ENCODE measurements at places on chromosomes 4 and X.
A peak's percentile ranks its signal among the peaks of the same experiment; 100 is the strongest.

GRCh38 chrX:95629737-95630136 lies 1054.9 kb upstream of the DIAPH2 start:
- DNase-seq, result no peak

DNA sequence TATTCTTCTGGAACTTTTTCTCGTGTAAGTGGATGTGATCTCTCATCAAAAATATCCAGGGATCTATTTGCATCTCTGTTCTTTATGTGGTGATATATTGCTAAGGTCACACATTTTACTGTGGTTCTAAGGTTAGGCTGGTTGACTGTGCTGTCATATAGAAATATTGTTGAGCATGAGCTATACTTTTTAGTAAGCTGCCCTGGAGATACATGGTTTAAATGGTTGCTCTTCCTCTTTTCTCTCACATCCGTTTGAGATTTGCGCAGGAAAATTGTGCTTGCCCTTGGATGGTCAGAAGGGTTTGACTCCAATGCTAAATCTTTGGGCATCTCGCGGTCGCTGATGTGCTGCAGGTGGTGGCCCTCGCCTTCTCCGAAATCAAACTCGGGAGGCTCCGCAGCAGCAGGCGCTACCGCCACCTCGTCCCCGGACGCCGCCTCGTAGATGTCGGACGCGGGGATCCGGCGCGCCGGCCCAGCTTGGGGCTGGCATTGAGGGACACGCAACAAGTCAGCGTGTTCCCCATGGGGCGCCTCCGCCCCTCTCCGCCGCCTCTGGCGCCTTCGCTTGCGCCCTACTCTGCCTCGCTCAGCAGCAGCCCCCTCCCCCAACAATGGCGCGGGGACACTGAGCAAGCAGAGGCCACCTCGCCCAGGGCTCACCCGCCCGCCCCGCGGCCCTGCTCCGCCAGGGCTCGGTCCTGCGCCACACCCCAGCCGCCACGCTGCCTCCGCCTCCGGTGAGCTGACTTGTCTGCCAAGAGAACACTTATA lies 154.5 kb downstream of the MSN start:
- peak; percentile 32 for DNase-seq

DNA sequence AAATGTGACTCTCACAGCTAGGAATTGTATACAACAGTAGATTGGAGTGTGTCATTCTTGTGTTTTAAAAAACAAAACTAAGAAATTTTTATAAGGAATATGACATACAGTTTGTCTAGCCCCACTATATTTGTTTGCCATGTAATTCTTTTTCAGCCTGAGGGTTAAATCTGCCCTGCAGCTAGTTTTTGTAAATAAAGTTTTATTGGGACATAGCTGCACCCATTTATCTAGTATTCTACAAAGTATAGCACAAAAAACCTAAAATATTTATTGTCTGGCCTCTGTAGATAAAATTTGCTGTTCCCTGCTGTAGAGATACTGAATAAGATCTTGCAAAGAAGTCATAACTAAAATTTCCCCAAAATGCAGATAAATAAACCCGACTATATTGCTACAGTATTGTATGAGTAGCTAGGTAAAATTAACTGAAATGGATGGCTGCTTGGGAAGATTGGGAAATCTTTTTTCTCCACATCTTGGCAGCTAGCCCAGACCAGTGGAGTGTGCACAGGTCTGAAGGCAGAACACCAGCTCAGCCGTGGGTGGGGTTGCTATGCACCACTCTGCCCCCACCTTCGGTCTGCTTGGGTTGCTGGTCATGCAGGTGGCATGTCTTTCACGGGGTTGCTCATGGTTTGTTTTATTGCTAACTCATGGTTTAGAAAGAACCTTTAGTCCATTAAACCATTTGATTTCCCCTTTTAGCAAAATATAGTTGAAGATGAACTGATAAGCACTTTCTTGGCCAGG lies 127.9 kb downstream of the KLHL8 start:
- DNase-seq, result no peak

GRCh38 chr4:151569650-151570049 lies 160.7 kb downstream of the FHIP1A start:
- no peak for DNase-seq

DNA sequence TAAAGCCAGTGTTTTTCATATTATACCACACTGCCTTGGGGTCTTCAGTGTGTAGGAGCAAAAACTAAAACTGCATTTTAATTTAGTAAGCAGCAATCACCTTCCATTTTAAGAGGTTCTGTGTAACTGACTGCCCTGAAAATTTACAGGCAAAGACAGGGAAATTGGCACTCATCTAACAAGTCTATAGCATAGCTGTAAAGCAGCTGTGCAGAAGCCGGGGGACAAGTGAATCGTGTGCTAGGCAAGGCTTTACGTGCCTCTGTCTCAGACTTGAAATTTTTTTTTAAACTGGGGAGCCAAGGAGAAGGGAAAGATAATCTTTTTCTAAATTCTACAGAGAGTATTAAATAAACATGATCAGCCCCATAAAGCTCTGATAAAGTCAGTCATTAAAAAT lies 39.7 kb downstream of the TSPAN5 start:
- DNase-seq, result no peak

- DNase-seq, result no peak
Observed at GRCh38 chrX:22126327-22126726, 94.2 kb downstream of the PHEX start.

DNA sequence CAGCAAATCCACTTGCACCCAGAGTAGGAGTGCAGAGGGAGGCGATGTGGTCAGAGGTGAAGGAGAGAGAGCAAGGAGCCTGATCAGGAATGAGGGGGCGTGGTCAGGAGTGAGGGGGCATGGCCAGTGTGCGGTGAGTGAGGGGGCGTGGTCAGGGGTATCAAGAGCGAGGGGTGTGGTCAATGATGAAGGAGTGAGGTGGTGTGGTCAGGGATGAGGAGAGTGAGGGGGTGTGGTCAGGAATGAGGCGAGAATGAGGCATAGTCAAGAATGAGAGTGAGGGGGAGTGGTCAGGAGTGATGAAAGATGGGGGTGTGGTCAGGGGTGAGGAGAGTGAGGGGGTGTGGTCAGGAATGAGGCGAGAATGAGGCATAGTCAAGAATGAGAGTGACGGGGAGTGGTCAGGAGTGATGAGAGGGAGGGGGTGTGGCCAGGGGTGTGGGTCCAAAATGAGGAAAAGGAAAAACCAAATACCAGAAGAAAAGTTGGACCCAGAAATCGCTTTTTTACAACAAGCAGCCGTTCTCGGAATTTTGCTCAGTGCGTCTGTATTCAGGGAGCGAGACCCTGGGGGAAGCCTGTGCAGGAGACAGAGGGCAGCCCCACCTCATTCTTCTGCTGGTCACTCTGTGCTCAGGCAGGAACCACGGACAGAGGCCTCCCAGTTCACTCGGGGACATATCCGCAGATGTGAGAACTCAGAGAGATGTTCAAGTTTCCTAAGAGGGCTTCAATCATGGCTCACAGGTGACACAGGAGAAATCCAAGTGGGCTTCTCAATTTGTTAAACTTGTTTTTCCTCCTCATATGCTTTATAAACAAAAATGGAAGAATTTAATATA lies 47.5 kb downstream of the MAGEA1 start:
- DNase-seq, result no peak

GRCh38 chrX:142671036-142671435 lies 354.7 kb upstream of the SPANXN4 start:
- DNase-seq, result no peak

GRCh38 chr4:123930996-123931395 lies 534.4 kb downstream of the SPRY1 start:
- no peak for DNase-seq

DNA sequence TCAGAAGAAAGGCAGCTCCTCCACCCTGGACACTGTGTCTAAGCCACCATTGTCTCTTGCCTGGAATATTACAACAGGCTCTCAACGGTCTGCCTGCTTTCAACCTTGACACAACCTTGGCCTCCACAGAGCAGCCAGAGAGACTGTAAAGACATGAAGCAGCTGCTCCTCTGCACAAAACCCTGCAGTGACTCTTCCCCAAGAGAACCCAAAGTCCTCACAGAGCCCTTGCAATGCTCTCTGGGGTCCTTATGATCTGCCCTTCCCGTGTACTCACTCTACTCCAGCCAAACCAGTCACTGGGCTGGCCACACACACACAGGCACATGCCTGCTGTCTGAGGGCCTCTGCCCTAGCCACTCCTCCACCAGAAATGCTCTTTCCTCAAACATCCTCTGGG lies 75.9 kb upstream of the CPEB2 start:
- DNase-seq, result no peak

All from activated CD4-positive, alpha-beta T cell treated with anti-CD3 and anti-CD28 coated beads, Interleukin-2, amount 50 U/mL, for 4 hours (primary cell).